Right hindlimb (tissue), 1 donor: ENCODE measurements at places on chromosomes 6 and 20.

DNA sequence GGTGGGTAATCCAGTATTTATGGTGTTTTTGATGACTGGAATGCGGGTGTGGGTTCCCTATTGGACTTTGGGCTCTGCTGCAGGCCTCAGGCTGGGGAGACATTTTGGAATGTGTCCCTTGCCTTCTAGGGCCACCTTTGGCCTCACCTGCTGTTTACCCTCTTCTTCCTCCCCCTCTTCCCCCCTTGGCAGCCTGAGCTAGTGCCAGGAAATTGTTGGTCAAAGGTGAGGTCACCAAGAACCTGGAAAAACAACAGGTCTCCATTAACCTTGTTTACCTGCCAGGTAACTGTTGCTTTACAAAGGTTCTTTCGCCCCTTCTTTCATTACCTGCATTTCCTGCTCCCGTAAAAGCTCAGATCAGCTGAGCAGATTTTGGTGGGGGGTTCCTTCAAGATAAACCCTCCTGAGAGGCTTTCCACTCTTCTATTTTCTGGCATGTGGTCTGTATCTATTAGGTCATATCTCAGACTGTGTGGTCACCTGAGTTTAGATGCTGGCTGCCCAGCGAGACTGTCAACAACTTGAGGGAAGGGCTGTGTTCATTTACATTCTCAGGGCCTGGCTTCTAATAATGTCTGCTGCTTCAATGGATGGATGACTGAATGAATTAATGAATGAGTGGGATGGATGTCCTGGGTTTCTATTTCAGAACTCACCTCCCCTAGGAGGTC, 34.7 kb downstream of the VEGFA start:
- DNase-seq, result no peak

DNA sequence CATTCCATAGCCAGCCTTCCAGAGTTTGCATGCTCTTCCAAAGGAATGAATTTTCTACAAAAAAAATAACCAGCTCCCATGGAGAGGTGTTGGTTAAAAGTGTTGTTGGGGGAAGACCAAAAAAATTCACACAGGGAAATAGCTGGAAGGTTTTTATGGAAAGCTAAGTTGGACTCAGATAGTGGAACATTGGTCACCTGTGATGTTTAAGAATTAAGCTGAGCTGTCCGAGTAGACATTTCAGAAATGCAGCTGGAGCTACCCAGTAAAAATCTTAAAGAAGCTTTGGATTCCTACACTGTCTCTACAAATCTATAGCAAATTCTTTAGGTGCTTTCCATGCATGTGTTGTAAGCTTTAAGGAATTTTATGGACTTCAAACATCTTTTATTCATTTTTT, 155.5 kb downstream of the THBS2 start:
- no peak for DNase-seq

- DNase-seq, result no peak
Measured at GRCh38 chr6:110652520-110652919, 162.7 kb downstream of the CDK19 start.

DNA sequence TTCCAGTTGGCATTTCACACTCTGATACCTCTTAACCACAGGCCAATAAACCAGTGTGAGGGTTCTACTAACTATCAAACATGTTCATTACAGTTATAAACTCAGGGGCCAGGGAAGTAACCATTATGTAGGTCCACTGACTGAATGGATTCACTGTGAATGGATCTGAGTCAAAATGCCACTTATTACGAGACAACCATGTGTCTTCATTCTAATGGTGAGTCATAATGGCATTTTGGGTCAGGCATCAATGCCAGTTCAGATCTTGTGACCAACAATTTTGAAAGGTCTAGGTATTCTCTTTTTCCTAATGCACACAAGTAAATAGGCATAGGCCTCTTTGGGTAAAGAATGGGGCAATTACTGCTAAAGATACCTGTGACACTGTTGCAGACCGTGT, 112.2 kb upstream of the HEY2 start:
- DNase-seq, result no peak

GRCh38 chr20:32638848-32639247, 34.9 kb downstream of the C20orf203 start:
- DNase-seq, result no peak

DNA sequence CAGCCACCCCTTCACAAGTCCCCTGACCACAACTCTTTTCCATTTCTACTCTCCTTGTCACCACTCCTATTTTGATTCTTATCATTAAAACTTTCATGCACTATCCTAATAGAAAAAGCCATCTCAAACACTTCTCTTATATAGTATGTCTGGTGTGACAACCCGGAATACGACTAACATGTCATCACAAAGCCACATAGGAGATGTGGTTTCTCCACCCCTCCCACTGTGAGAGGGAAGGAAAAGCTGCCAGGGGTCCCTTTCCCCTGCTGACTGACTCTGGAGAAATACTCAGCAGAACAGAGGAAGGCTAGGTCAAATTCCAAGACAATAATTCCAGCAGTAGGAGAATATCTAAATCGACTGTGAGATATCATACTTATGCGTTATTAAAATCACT, 193.0 kb upstream of the KCNK16 start:
- no peak for DNase-seq

DNA sequence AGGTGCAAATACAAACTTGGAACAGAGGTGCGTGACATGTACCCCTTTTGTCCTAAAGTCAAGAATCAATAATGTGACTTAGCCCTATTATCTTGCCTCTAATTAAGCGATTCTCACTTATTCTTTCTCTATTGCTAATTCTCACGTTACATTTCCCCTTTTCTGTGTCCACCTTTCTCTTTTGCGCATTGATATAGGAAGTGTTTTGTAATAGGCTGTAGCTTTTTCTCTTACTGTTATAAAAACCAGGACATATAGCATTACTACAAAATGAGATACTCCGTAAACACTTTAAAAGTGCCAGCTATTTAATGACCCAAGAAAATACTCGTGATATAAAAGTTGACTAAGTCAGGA, 669 bp upstream of the TMEM30A start:
- no peak for DNase-seq

- no peak for DNase-seq
Measured at GRCh38 chr6:71619836-71620235, 266.5 kb upstream of the RIMS1 start.

- DNase-seq, result no peak
Measured at GRCh38 chr20:37981568-37981967, 51.7 kb downstream of the TTI1 start.

GRCh38 chr20:25257756-25258475, 10.0 kb downstream of the PYGB start:
- DNase-seq, result peak; percentile 3

- no peak for DNase-seq
Measured at GRCh38 chr6:142725024-142725770, 219.8 kb downstream of the HIVEP2 start.

- DNase-seq, result no peak
Measured at GRCh38 chr20:54195483-54196472, 12.1 kb upstream of the PFDN4 start.

GRCh38 chr20:24018796-24019195, 30.2 kb upstream of the GGTLC1 start:
- DNase-seq, result no peak

DNA sequence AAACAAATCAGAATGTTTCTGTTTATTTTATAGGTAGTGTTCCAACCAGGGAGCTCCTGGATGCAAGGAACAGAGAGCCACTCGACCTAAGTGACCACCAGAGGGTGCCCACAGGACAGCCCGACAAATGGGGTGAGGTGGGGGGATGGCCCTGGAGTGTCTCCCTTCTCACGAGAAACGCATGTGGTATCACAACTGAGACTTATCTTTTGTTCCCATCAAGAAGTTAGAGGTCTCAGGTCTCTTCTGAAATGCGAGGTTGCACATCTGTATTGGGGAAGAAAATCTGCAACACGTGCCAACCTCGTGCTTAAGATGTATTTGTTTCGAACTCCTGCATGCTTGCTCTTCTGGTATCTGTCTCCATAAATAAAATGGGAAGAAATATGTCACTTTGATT, 104.0 kb downstream of the ISM1 start:
- DNase-seq, result no peak

DNA sequence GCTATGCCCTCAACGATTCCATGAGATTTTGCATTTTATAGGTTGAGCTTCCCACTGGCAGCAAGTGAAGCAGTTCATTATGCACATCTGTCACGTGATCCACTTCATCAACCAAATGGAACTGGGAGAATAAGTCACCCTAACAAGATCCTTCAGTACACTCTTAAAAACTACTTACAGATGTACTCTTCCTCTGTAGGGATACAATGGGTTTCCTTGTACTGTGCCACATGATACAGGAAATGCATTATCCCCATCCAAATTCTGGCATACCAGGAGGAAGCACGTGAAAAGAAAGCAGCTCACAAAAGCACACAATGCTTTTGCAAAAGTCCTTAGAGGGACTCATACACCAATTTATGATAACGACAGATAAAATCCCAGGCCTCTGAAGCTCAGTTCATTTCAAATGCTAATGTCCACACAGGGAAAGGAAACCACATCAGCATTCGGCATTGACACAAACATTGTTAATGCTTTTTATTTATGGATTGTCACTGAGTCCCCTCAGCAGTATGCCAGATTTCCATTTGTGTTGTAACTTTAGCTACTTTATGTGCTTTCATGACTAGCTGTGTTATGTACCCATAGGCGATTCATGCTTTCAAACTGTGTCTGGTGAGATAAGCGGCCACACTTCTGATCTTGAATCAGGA, 58.1 kb upstream of the REV3L start:
- DNase-seq, result no peak

DNA sequence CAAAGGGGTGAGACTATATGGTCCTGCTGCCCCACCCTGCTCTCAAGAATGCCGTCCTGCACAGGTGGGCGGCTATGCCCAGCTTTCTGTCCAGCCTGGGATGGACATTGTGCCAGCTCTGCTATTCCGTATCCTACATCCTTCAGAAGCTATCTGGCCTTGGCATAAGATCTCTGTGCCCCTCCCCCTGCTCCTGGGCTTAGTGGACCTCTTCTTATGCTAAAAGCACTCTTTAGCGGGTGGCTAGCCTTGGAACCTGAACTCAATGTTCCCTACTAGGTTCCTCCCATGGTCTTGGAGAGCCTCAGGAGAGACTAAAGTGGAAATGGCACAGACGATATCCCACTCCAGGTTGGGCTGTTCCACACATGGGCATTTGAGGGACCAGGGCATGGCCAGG, 22.5 kb downstream of the SCUBE3 start:
- DNase-seq, result no peak

DNA sequence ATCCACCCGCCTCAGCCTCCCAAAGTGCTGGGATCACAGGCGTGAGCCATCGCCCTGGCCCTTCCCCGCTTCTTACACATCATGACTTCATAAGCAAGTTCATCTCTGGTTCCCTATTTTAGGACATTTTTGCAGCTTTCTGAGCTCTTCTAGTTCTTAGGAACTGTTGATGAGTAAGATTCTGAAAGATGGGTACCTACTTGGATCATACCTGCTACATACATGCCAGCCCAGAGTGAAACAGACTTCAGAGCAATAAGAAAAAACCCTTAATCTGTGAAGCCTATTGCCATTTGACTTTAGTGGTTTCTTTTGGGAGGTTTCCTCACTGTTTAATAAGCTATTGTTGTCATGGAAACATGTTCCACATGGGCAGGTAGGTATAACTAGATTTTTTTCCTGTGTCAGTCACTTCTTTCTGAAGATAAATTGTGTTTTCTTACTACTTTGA, 27.9 kb upstream of the TMEM217 start:
- no peak for DNase-seq

DNA sequence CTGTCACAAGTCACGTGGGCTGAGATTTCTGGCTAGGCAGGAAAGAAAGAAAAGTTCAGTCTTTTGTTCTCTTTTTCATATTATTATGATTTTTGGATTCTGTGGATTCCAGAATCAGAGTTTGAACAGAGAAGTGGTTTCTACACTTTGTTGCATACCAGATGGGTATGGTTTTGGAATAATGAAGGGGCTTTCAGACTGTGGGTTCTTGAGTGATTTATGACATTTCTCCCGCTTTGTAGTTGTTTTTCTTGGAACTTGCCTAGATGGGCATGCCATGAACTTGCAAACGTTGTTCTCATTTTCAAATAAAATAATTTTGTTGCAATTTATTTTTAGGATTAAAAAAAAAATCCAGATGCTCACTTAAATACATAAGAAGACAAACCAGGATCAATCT, 34.4 kb downstream of the CBFA2T2 start:
- DNase-seq, result no peak

DNA sequence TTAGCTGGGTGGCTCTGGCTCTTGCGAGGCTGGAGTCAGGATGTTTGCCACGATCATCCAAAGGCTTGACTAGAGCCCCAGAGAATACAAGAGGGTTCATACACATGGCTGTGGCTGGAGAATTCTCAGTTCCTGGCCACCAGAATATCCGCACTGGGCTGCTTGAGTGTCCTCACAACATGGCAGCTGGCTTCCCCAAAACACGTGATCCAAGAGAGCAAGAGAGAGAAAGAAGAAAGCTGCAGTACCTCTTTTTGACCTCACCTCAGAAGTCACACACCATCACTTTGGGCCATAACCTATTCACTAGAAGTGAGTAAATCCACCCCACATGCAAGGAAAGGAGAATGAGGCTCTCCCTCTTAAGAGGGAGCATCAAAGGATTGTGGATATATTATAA, 21.5 kb upstream of the BPIFB1 start:
- no peak for DNase-seq

GRCh38 chr6:82270881-82271635, 23.5 kb upstream of the IBTK start:
- DNase-seq, result no peak

GRCh38 chr6:5524110-5524509, 262.8 kb downstream of the FARS2 start:
- DNase-seq, result no peak

DNA sequence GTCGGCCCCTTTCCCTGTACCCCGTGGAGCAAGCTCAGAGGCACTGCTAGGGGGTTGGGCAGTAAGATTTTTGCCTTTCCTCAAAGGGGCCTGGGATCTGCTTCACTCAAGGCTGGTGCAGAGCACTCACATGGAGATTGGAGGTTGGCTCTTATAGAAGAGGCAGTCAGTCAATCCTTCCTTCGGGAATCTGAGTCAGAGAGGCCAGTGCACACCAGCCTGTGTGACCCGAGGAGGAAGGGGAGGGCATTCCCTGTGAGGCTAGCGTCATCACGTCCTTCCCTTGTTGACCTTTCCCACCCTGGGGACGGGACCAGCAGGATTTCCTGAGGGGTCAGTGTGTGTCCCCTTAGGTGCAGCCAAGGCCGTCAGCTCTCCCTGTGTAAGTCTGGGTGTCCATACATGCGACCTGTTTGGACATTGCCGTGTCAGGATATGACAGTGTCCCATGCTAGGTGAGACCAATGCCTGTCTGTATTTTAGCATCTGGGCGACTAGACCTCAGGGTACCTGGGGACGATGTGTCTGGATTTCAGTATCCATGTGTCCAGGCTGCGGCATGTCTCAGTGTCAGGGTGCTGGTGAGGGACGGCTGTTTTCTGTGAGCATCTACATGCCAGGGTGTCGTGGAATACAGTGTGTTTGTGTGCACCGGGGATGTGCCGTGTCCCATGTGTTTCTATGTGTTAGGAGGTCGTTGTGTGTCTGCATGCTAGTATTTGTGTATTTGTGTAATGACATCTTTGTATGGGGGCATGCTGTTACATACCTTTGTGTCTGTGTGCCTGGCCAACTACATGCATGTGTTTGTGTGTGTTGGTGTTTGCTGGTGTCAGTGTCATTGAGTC, 2.8 kb upstream of the ZNF512B start:
- DNase-seq, result peak; percentile 21
